ENCODE measurements at places on chromosomes 2 and 18. TPM values are rescaled to one million over a fixed set of nuclear protein-coding genes. Genes with fewer than 3 reads are reported as not detected.

GRCh38 chr2:74573747-74574562 is 19.4 kb downstream of the DOK1 start:
- H3K27ac ChIP-seq = no peak overlapping the region
- H3K4me1 ChIP-seq = no peaks in the 10 kb centered on the region
- H3K36me3 ChIP-seq = no peaks in the 10 kb centered on the region
- H3K27me3 ChIP-seq = no peaks in the 10 kb centered on the region
- no peak overlapping the region for H3K4me3 ChIP-seq

DNA sequence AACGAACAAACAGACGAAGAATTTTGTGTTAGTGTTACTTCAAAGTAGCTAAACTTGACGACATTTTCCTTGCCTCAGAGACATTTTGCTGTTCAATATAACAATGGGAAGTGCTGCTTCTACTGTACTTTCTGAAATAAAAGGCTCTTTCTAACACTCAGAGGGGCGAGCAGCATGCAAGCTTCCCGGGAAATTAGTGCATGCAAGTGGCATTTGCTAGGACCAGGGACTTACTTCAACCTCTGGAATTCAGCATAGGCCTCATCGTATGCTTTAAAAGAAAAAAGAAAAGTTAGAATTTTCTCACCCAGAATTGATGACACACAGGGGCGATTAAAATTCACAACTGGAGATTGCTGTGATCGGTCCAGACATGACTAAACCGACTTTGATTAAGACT is 62.5 kb upstream of the LPIN2 start:
- DNase-seq = no peak
- no peaks in the 10 kb centered on the region for H3K36me3 ChIP-seq
- no peaks in the 10 kb centered on the region for H3K4me1 ChIP-seq
- H3K27ac ChIP-seq = no peak overlapping the region
- no peaks in the 10 kb centered on the region for H3K27me3 ChIP-seq
- no peak overlapping the region for H3K4me3 ChIP-seq

DNA sequence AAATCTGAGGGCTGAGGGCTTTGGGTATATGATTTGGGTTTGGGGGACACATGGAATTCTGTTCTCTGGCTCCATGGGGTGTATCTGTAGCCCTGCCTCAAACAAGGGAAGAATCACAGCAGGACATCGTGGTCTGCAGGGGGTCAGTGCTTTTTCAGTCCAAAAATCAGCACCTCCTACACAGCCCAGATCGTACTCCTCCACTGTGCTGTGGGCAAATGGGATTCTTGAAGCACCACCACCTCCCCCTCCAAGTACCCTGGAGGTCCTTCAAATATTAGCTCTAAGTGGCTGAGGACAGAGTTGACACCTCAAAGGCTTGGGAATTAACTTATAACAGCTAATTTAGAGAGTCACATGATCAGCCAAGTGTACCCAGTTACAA is 41.5 kb downstream of the EPHA4 start:
- peaks cover 15% of the 10 kb centered on the region for H3K4me1 ChIP-seq
- H3K27me3 ChIP-seq = no peaks in the 10 kb centered on the region
- H3K36me3 ChIP-seq = no peaks in the 10 kb centered on the region
- DNase-seq = no peak

The UGT1A3 gene
- total RNA-seq = 9.0 TPM

DNA sequence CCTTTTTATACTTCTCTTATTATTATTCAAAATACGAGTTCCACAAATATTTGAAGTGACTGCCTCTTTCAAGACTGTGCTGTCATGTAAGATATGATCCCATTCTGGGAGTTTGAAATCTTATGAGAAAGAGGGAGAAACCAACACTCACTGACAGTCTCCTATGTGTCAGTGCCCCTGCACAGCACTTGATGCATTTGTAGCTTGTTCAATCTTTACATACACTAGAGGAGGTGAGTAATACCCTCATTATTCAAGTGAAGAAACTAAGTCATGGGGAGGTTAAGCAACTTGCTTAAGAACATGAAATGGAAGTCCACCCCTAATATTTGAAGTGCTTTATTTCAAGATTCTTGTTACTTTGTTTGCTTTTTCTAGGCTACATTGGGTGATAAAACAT is 459.5 kb upstream of the FANCL start:
- H3K4me3 ChIP-seq = no peak overlapping the region
- no peak overlapping the region for H3K27ac ChIP-seq
- no peaks in the 10 kb centered on the region for H3K4me1 ChIP-seq
- H3K27me3 ChIP-seq = no peaks in the 10 kb centered on the region
- no peaks in the 10 kb centered on the region for H3K36me3 ChIP-seq
